CD4-positive, alpha-beta T cell treated with Interleukin-6 at 100 ng/mL for 8 hours (primary cell): ENCODE measurements at places on chromosomes 1 and 21.

DNA sequence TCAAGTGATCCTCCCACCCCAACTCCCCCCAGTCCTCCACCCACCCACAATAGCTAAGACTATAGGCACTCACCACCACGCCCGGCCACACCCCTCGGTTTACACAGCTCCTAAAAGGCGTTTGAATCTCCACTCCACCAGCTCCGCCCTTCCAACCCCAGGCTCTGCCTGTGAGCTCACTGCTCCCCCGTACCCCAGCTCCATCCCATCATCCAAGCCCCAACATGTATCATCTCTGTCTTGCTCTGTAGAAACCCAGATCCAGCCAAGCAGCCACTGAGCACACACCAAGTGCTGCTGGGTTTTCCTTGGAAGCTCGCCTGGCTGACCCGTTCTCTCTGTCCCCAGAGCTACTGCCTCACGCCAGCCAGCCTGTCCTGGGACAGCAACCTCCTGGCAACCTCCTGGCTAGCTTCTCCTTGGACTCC lies 12.0 kb upstream of the S100A2 start:
- no peak for DNase-seq

DNA sequence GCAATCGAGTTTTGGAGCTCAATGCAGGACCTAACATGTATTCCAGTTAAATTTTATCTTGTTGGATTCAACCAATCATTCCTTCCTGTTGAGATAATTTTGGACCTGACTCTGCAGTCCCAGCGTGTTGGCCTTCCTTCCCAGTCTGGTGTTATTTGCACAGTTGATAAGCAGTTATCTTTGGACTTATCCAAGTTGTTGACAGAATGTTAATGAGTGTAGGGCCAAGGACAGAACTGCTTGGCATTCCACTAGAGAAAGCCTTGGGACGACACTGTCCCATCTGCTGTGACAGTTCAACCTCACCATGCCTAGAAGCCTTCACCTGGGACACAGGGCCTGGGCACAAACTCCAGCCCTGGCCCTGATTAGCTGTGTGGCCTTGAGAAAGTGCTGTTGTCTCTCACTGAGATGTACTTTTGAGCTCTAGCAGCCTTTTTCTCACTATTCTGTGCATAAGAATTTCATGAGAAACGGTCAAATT lies 104.1 kb upstream of the SLC25A33 start:
- no peak for DNase-seq

DNA sequence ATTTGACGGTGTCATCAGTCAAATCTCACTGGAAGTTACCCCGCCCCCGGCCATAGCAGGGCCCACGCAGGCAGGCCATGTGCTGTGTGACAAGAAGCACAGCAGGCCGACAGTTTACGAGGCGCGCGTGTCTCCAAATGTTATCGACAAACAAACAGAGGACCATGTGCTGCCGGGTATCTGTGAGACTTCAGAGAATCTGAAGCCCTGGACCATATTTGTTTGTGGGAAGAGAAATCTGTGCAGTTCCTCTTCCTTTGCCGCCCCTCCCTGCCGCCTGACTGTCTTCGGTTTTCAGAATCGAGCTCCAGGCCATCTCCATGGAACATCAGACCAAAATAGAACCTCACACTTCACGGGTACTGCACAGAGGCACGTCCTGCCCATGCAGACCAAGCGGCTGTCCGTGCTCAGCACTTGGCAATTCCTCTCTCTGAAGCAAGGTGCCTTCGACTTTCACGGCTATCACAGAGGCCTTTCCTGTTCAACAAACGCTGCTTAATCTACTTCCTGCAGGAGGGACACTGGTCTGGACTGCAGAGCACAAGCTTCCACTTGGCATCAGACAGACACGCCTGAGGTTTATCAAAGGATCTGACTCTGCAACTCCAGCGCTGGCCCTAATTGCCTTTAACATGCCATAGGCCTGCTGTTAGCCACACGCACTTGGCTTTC lies 135.7 kb upstream of the KRTAP19-8 start:
- peak; percentile 35 for DNase-seq

DNA sequence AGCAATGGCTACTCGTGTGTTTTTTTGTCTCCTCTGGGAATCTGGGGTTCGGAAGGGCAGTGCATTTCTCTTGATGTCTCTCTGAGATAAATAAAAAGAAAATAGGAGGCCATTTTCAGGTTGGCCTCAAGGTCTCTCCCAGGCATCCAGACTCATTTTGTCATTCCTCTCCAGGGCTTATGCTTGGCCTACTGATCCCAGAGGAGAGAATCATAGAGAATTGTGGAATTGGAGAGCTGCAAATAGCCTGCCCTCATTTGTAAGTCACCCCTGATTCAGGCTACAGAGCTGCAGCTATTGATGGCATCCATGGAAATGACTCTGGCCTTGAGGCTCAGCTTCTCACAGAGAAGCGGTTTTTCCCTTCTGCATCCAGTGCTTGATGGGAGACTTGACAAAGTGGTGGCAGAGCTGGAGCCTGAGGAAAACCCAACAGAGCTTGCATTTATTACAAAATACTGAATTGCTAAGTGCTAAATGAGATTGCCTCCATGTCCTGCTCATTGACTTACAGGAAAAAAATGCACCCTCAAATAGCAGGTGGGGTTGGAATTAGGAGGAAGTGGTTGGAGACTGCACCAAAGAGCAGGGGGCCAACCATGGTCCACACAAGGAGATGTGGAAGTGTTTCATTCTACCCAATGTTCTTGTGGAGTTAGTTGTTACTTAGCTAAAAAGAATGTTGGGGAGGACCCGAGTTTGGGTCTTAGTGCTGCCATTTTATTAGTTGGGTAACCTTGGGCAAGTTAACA lies 140.4 kb downstream of the S1PR1 start:
- no peak for DNase-seq

DNA sequence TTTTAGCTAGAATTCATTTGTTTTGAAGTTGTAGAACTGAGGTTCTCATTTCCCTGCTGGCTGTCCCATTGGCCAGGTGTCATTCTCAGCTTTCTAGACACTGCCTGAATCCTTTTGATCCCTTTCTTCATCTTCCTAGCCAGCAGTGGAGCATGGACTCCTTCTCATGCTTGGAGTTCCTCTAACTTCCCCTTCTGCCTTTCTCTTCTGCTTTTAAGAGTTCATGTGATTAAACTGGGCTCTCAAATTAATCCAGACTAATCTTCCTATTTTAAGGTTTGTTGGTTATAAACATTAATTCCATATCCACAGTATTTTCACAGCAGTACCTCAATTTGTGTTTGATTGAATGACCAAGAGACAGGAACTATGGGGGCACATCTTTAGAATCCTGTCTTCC lies 52.3 kb downstream of the ADAMTS5 start:
- no peak for DNase-seq
